GM18507 (cell line): ENCODE measurements at places on chromosomes 6 and 20.
A peak's percentile ranks its signal among the peaks of the same experiment; 100 is the strongest.

- no peak for DNase-seq
These were observed 33.4 kb downstream of the PREX1 start for GRCh38 chr20:48794360-48794759.

DNA sequence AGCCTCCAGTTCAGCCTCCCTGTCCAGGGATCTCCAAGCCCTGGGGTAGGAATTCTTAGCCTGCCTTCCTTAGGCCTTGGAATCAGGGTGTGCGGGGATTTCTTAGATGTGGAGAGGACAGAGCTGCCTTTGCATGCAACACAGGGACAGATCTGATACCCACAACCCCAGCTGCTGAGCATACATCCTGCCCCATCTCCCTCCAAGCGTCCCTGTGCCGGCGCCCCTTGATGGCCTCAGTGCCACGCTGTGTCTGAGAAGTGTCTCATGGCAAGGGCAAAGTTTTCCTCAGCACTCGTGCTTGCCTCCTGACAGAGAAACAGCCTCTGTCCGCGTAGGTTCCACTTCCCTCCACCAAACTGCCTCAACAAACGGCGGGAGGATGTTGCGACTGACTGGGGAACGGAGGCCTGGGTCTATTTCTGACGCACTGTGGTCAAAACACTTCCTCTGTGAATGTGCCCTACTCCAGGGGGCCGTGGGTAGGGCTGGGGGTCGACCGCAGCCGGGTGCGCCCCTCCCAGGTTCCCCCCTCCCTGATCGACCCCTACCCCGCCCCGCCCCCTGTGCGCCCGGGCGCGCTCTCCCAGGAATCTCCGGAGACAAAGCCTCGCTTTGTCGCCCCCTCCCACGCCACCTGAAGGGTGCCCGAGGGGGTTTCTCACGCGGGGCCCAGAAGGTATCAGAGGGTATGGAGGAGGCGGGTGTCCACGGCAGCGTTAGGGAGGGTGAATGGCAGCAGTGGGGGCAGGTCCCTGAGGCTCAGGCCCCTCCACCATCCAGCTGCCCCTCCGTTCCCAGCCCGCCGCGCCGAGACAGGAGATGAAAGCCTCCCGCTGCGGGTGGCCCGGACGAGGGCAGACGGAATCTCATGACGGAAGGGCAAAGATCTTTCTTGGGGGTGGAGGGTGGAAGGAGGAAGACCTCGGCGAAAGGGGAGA, 806 bp downstream of the MICAL1 start:
- DNase-seq, result peak; percentile 37

GRCh38 chr20:46723039-46723438, 13.6 kb downstream of the SLC2A10 start:
- DNase-seq, result no peak

DNA sequence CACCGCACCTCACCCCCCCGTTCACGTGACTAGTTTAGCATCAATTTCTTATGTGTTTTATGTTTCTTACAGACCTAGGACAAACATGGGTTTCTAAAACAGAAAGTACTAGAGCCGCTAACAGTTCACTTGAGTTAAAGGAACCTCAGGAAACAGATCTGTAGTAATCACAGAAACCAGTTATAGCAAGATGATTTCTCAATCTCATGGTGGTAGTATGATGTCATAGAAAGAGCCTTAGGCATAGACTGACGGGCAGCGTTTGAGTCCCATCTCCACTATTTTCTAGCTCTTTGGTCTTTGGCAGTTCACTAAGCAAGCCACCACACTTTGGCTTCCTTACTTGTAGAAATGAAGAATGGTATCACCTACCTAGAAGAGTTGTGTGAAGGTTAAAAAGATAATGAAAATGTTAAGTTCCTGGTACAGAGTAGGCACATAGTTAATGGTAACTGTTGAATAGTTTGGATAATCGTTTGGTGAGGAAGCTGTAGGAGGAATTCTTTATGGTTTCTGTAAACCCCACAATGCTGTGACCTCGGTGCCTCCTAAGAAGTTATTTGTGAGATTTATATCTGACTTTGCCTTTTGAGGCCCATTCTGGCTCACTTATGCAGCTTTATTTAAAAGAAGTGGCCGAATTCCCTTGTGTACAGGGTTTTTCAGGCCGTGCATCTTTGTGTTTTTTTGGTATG, 21.3 kb downstream of the CTNNBL1 start:
- DNase-seq, result no peak
